ENCODE measurements at places on chromosomes 12 and 14.

DNA sequence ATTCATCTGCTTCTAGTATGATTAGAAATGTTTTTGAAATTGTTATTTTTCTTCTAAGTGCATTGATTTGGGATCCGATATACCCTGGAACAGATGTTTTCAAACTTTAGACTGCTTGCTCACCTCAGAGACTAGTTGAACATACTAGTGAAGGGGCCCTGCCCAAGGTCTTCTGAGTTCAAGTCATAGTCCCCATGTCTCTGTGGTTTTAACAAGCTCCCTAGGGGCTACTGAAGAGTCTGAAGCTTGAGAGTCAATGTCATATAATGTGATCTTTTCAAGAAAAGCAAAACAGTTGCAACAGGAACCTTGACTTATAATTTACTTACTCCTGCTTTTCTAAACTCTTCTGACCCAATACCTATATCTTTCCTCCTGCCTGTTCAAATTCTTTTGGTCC is 7.5 kb upstream of the UBE2N start:
- DNase-seq: no peak

DNA sequence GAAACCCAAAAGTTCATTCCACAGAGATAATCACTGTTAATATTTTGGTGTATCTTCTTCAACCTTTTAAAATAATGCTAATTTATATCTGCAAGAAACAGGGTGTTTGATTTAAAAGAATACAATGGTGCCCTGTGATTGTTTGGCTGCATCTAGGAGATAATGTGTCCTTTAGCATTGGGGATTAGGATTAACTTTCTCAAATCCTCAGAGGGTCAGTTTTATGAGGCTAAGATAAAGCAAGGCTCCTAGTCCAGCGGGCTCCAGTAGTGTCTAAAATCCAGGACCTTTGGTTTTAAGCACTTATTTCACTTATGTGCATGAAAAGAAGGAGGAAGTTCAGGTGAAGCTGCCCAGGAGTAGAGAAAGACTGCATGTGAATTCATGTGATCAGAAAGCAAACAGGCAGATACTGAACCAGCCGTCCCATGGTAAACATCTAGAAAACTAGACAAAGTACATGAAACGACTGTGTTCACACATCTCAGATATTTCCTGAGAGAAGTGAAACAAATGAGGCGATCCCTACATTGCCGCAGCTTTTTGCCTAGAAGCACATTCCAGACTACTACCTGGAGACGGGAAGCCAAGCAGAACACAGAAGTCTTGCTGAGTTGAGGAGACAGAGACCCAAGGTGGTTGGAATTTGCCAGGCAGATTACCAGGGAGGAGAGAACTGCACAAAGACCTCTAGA is 129.1 kb upstream of the MAX start:
- DNase-seq: no peak

- DNase-seq: no peak
These were observed 13.6 kb upstream of the ANKRD9 start for GRCh38 chr14:102523200-102523568.

DNA sequence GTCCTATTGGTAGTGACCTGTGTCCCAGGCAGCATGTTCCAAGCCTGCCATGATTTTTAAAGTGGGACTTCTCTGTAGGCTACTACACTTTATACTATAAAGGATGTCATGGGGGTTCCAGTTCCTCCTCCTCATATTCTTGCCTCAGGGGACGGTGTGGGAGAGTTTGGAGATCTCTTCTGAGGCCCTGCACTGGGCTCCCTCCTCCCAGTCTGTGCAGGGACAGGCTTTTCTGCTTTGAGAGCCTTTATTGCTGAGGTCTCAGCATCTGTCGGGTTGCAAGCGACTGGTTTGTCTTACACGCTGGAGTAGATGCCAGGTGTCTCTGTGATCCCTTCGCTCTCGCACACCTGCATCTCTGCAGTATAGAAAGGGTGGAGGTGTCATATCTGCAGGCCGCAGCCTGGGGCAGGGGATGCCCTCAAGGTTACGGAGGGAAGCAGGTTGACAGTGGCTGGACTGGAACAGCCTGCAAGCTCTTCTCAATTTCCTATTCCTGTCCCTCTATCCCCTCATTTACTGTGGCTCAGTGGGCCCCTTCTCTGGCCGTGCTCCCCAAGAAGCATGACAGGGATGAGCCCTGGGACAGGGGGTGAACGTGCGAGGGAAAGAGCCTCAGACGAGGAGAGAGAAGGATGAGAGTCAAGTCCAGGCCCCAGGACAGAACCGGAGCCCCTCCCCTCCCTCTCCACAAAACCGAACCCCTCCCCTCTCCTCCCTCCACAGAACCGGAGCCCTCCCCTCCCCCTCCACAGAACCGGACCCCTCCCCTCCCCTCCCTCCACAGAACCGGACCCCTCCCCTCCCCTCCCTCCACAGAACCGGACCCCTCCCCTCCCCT is 51.3 kb downstream of the SLC6A12 start:
- DNase-seq: no peak

DNA sequence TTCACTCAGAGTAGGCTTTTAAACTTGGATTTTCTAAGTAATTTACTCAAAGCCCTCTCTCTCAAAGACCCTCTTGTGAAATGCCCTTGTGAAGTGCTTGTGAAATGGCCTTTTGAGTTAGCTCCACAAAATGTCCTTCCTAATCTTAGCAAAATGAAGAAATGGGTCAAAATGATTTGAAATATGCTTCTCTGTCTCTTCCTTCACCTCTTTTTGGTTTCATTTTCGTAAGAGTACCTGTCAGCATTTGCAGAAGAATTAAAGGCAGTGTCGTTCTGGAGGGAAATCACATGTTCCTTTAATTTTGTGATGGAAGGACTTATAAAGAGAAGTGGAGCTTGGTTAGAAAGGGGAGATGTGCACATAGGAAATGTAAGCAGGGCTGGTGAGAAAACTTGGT is 93.7 kb downstream of the HMGA2 start:
- no peak for DNase-seq

DNA sequence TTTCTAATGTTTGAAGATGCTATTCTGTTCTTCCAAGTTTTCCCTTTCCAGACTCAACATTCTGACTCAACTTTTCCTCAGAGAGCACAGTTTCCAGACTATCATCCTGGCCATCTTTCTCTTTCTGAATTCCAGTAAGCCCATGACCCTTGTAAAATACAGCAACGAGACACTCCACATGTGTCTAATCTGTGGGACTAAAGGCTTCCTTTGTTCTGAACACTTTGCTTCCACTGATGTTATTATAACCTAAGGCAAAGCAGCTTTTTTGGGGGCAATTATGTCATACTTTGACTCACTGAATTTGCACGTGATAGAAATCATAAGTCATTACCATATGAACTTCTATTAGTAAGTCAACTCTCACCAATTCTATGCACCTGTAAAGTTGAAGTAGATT is 6.3 kb upstream of the ART4 start:
- DNase-seq: no peak

DNA sequence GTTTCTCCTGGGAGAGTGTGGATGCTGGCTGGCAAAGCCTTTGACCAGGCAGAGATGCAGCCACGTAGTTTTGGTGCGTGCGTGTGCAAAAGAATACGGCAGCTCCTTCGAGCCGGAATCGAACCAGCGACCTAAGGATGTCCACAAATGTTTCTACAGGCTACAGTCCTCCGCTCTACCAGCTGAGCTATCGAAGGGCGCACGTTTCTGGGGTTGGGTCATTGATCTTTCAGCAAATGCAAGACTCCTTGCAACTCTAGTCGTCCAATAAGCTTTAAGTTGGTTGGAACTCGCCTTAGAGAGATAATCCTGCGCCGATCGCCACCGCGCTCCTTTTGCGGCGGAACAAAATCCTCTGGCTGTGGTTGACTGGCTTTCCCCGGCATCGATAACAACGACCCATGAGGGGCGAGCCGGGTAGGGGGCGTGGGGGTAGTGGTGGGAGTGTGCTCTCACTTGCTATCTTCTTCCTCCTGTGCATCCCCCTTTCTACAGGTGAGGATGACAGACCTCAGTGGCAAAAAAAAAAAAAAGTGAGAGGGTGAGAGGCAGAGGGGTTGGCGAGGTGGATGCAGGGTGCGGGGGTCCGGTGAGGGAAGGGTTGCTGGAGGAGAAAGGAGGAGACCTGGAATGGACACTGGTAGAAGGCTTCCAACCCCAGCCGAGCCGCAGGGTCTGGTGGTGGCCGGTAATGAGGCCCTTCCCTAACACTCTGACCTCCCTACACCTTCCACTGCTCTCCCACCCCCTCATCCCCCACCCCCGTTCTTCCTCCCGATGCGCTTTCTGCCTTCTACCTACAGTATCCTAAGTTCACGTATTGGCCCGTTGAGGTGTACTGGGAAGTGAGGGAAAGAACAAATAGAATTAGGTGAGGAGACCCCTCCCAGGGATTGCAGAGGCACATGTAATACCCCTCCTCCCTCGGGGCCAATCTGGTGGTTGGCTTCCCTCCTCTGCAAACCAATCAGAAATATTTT is 11.8 kb upstream of the OR6S1 start:
- peak; percentile 51 for DNase-seq

DNA sequence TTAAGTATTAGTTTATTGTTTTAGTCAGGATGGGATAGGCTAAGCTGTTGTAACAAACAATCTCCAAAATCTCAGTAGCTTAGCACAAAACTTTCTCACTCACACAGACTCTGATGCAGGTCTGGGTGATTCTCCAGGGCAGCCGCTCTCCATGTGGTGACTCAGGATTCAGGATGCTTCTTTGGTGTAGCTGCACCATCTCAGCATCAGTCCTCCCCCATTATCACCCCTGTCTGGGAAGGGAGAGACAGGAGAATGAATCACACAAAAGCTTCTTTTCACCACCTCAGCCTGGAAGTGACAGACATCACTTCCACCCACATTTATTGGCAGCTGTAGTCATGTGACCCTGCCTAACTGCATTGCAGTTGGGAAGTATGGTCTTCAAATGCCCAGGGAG is 142.3 kb downstream of the DICER1 start:
- no peak for DNase-seq

- no peak for DNase-seq
These were observed 312.9 kb downstream of the ITPR2 start for GRCh38 chr12:26520109-26520508.

DNA sequence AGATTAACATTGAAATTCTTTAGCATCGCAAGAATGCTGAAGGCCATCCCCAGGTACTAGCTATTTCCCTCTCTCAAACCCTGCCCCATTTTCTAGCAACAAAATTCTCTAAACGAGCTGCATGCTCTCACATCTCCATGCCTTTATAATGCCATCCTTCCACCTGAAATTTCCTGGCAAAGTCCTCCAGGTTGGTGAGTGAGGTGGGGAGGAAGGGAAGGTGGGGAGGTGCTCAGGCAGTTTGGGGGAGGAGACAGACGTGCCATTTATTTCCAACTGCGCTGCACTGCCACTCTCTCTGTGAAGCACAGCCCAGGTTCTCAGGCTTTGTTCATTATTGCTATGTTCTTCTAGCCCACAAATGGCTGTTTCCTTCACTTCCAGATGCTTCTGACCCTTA is 208.4 kb downstream of the PAWR start:
- DNase-seq: no peak

- DNase-seq: no peak
These were observed 50.1 kb downstream of the CRADD start for GRCh38 chr12:93727195-93727811.

GRCh38 chr12:62533755-62534107 is 67.1 kb downstream of the MON2 start:
- DNase-seq: no peak
